ENCODE measurements at places on chromosomes 7 and 10.

DNA sequence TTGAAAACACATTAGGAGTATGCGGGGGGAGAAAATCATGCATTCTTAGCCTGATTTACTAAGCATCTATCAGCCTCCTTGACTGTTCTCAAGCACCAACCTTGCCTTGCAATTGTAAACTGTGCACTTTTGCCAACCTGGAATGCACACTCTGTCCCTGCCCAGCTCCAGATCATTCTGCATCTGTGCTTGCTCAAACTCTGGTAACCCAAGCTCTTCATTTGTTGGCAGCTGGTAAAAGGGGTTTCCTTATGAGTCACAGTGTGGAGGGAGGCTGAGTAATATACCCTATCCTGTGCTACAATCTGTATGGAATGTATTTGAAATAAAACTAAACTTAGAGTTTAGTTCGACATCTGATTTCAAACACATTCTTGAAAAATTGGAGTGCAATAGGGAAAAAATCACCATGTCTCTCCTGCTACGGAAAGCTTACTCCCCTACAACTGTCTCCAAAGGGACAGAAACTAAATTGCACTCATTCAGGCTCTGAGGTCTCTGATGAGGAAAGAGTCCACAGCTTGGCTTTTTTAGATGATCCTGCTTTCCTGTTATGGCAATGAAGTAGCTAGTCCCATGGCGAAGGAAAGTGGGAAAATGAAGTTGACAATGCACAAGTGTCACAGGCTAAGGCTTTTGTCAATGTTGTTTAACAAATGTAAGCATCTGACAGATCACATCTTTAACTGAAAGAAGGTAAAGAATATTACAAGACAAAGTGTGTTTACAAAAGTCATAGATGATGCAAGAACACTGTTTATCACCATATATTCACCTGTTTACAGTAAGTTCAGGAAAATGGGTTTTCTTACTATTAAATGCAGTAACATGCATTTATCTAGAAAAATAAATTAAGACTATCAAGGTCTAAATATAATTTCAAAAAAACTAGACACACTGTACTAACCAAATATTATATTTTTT lies 61.9 kb downstream of the TES start:
- peak; percentile 88 for DNase-seq

DNA sequence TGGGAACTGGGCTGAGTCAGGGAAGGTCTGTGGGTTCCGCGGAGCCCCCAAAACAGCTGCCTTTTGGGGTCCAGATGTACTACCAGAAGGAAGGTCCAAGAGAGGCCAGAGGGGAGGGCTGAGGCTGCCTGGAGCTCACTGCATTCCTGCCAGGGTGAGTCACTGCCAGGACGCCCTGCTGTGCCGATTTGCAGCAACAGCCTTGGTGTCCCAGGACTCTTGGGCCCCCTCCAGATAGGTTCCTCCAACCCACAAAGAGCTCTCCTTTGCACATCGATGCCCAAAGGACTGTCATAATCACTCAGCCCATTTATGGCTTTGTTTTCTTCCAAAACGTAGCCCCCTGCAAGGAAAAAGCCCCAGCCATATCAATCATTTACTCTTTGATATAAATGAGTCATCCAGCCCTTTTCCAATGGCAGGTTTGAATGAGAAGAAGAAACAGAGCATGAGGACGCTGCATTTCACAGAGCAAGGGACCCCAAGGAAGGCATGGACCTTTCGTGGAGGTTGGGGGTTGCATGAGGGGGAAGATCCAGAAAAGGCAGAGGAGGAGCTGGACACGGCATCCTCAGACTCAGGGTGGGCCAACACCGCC lies 32.2 kb upstream of the COL13A1 start:
- no peak for DNase-seq

DNA sequence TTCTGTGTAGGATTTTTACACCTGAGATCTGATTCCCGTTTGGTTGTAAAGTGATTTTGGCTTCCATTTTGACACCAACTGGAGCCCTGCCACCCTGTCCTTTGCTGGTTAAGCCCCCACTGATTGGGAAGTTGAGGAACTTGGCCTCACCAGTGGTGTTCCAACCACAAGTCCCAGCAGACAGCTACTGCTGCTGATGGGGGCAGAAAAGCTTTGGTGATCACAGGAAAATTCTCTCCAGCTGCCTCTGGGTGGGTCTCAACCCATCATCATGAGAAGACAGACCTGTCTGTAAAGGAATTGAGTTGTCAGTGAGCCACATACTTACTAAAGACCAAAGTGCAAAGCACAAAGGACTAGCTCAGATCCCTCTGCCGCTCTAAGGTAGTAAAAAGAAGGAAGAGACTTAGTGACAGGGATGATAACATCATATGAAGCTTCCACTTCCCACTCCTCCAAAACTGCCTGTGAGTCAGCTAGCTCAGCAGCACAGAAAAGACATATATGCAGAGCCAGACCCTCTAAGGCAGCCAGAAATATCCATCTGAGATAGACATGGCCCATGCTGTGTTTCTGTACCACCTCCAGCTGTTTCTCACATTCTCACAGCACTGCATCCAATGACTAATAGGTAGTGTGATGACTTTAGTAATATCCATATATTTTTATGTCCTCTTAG lies 22.4 kb upstream of the LRRC17 start:
- no peak for DNase-seq

DNA sequence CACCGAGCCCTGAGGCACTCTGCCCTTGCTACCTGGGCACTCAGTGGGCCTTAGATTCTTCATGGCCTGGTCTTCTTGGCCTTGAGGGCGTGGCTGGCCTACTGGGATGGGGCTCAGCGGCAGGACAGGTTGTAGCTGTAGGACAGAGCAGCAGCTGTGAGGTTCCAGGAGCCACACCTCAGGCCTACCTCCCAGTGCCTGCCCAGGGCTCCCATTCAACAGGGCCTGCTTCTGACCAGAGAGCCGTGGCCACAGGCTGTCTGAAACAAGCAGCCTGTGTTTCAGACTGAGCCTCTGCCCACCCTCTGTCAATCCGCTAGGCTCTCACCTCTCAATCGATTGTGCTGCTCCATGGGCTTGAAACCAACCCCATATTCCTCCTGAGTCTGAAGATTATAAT lies 928.0 kb upstream of the ZNF722 start:
- DNase-seq, result no peak

DNA sequence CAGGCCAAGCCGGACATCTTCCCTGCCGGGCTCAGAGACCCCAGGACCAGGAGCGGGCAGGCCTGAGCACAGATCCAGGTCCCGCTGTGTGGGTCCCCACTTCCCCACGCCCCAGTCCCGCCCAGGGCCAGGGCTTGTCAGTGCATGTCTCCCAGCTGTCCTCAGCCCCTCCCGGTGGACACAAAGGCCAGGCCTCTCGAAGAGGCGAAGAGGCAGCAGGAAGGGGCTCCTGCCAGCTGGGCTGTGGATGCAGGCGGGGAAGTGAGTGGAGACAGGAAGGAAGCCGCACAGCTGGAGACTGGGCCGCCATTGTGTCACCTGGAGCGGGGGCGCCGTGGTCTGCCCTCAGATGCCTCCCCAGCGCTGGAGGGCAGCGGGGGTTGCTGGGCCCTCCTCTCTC lies 4.8 kb downstream of the GRIFIN start:
- no peak for DNase-seq

- DNase-seq, result no peak
Measured at GRCh38 chr7:70595755-70596597, 536.0 kb upstream of the GALNT17 start.

- DNase-seq, result no peak
Measured at GRCh38 chr10:30374353-30374752, 25.3 kb upstream of the MTPAP start.

DNA sequence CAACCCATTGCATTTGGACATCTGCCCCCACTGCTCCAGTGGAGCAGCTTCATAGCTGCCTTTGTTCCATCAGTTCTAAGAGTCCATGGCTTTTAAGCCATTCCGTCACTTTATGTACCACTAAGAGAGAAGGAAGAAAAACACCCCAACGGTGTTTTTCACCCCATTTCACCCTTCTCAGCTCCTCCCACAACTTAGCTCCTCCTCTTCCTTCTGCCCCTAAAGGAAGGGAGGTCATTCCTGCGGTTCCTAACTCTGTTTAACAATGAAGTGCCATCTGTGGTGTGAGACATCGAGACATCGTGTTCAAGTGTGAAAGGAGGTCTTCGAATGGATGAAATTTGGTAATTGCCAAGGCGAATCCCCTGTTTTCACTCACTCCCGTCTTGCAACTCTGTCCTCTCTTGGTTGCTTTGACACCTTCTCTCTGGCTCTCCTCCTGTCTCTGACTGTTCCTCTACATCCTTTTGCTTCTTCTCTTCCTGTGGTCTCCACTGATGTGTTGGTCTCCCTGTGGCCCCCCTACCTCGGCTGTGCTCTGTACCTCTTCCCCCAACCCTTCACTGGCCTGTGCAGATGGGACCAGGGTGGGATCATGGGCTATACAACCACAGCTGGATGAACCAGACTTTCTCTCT lies 23.0 kb downstream of the SMKR1 start:
- no peak for DNase-seq

- no peak for DNase-seq
Measured at GRCh38 chr10:77478247-77478961, 159.2 kb downstream of the KCNMA1 start.

DNA sequence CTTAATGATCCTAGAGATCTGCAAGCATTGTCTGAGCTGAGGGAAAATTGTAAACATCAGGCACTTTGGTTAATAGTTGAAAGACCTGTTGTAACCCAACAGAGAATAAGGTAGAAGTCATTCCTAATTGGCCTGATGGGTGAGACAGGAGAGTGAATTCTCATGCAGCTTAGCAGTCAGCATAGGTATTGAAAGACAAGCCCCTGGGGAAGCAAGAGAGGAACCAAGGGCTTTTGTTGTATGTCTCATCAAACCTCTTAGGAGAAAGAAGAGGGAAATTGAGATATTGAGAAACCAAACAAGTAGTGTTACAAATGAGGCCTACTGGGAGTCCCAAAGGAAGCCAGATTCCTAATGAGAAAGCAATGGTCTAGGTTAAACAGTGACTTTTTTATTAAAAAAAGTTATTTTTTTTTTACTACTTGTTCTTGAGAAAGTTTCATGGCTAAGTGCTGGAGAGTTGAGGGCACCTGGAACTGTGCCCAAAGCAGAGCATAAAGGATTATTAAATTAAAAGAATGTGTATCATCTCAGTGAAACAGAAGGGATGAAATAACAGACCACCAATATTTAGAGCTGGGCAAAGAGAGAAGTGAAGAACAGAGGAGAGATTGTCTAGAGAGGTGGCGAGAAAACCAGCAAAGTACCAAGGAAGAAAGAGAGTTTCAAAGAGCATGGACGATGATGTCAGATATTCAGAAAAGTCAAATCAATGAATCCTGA lies 168.9 kb downstream of the CDK14 start:
- DNase-seq, result no peak

DNA sequence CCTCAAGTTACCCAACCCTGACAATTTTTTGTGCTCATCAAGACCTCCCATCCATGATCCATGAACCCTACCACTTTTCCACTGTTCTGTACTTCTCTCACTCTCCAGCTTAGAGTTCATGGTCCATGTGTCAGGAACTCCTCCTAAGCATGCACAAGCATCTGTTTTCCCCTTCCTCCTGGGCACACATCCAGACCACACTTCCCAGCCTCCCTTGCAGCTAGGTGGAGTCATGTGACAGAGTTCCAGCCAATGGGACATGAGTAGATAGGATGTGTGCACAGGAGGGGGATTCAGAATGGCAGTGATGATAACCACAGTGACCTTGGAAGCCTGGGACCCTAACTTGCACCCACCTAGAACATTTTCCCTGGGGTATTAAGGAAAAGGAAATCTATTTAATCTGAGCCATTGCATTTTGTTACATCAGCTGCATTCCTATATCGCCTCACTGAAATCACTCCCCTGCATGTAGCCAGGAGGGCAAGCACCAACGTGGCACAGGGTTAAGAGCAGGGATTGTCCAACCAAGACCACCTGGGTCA lies 9.6 kb upstream of the FRMPD2 start:
- no peak for DNase-seq

GRCh38 chr7:70092314-70093204 lies 494.3 kb downstream of the AUTS2 start:
- no peak for DNase-seq

- DNase-seq, result no peak
Measured at GRCh38 chr10:19491166-19491565, 325.1 kb upstream of the PLXDC2 start.

DNA sequence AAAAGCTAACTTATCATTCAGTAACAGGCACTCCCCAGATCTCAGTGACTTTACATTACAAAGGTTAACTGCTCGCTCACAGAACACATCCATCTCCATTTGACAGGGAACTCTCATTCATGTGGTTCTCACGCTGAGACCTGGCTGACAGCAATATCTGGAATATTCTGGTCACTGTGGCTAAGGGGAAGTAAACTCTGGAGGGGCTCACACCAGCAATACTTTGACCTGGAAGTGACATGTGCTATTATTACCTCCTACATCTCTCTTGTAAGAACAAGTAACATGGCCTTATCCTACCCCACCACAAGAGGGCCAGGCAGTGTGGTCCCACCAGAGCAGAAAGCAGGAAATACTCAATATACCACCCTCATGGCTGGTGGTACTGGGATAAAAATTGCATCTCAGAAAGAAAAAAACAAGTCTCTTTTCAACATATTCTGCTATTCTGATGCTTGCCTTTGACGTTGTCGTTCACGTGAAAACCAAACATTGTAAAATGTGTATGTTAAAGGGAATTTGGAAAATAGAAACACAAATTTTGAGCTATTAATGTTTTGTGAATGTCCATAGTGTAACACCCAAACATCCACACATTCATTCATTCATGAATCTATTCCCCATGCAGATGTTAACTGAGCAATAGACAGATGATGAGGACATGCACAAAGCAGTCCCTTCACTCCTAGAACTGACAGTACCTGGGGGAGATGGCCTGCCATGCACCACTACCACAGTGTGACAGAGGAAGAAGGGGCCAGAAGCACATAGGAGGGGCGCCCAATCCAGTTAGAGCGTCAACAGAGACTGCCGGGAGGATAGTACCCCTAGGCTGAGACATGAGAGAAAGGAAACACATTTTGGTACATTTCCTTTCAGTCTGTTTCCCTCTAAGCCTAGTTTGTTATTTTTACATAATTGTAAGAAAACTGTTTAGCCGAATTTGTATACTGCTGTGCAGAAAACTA lies 166.0 kb upstream of the SP4 start:
- no peak for DNase-seq

GRCh38 chr10:112115781-112116385 lies 67.7 kb downstream of the GPAM start:
- no peak for DNase-seq

DNA sequence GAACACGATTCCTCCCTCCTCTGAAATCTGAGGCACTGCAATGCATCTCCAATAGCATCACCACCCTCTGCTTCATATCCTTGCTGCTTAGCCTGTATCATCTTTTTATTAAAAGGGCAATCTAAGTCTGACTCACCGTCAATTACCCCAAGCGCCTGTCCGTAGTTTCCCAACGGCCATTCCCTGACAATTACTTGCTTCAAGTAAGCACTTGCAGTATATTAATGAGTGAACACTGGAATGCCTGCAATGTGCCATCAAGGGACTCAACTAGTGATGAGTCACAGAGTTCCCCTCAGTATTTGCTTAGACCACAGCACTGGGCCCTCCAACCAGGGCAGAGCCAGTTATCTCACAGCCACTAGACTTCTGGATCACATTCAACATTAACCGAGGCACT lies 19.5 kb upstream of the PPP1R3C start:
- peak; percentile 55 for DNase-seq
